ENCODE measurements at places on chromosomes 5 and 9. TPM values are rescaled to one million over a fixed set of nuclear protein-coding genes. Genes with fewer than 3 reads are reported as not detected.

The MAP1B gene
- total RNA-seq = not detected

The FAT2 gene
- total RNA-seq = not detected

DNA sequence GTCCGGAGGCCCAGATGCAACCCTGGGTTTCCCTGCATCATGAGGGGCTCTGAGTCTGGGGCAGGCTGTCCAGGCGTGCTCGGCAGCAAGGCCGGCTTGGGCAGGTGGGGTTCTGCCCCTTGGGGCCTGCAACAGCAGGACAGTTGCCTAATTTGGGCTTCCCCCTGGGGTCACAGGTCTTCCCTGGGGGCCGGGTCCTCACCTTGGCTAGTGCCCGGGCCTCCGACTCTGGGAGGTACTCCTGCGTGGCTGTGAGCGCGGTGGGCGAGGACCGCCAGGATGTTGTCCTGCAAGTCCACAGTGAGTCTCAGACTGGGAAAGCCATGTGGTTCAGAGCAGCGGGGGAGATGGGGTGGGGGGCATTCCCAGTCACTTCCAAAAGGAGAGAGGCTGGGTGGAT is 82.1 kb upstream of the ASS1 start:
- H3K27me3 ChIP-seq = no peaks in the 10 kb centered on the region
- H3K36me3 ChIP-seq = no peaks in the 10 kb centered on the region
- no peak overlapping the region for H3K27ac ChIP-seq
- H3K4me1 ChIP-seq = no peaks in the 10 kb centered on the region
- no peak overlapping the region for H3K4me3 ChIP-seq
- DNase-seq = no peak

The CTXN3 gene
- total RNA-seq = not detected

GRCh38 chr5:72498284-72498683 is 8.9 kb downstream of the ZNF366 start:
- H3K27ac ChIP-seq = no peak overlapping the region
- H3K36me3 ChIP-seq = no peaks in the 10 kb centered on the region
- H3K4me3 ChIP-seq = no peak overlapping the region
- no peak for DNase-seq

The C9orf43 gene
- total RNA-seq = 0.82 TPM

DNA sequence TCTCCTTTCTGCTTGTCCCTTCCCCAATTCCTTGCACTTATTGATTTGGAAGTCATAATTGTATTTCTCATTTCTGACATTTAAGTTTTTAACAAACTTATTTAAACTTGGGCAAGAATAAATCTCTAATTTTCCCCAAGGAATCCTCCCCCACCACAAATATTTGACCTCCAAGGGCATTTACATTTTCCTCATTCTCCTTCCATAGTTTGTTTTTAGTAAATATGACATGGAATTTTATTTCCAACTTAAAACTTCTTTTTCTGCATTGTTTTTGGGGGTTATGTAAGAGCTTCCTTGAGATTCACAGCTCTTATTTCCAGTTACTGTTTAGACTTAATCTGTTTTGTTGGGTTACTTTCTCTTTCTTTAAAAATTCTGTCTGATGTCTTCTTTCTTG is 64.9 kb downstream of the ZNF618 start:
- DNase-seq = no peak
- no peak overlapping the region for H3K4me3 ChIP-seq
- H3K36me3 ChIP-seq = no peaks in the 10 kb centered on the region
- no peak overlapping the region for H3K27ac ChIP-seq

DNA sequence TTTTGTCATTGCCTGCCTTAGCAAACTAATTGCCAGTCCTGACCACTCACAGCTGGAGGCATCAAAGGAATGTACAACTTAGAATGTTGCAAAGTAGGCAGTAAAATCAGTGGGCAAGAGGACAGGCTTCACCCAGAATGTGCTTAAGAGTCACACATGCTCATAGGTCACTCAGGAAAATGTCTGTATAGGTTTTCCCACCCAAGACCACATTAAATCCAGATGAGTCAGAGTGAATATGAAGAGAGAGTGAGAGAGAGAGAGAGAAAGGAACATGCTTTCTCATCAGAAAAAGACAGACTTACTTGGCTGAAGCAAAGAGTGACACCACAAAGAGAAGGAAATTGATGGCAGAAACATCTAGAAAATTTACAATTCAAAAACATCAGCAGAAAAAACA is 37.9 kb downstream of the PLEKHG4B start:
- H3K27me3 ChIP-seq = 0 out of 2 replicates have a peak, but pooled peaks cover 5% of the 10 kb centered on the region
- DNase-seq = no peak
- no peak overlapping the region for H3K4me3 ChIP-seq
- no peaks in the 10 kb centered on the region for H3K36me3 ChIP-seq
- H3K27ac ChIP-seq = no peak overlapping the region

- H3K27ac ChIP-seq = no peak overlapping the region
- DNase-seq = no peak
- no peak overlapping the region for H3K4me3 ChIP-seq
- no peaks in the 10 kb centered on the region for H3K36me3 ChIP-seq
- H3K27me3 ChIP-seq = no peaks in the 10 kb centered on the region
These were observed 1.5 kb downstream of the RORB start for GRCh38 chr9:74498621-74499095.

DNA sequence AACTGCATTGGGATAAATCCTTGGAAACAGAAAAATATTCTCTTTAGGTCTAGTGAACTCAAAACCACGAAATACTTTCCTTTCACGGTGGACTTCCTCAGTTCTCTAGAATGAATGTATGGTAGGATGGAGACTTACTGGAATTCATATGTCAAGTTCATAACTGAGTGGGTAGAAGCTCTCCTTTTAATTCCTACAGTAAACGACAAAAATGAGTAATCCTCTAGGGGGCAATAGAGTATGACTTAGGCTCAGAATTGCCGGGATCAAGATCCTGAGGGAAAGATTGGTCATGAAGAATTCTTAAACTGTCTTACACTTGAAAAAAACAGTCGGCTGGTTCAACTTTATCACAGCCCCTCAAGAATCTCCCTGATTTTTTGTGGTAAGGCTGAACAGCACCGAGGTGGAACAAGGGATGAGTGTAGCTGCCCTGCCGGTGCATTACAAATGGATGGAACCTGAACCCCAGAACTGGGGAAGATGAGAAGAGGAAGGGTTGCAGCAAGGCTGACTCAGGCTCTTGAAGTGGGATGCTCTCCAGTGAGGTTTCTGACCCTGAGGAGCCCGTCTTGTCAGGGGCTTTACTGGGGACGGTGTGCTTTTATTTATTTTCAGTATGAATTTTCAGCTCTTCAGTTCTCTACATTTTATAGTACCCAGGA is 14.0 kb upstream of the LOX start:
- H3K27me3 ChIP-seq = no peaks in the 10 kb centered on the region
- no peak overlapping the region for H3K4me3 ChIP-seq
- no peak overlapping the region for H3K27ac ChIP-seq
- no peaks in the 10 kb centered on the region for H3K36me3 ChIP-seq

- H3K4me3 ChIP-seq = no peak overlapping the region
- no peak overlapping the region for H3K27ac ChIP-seq
- H3K27me3 ChIP-seq = no peaks in the 10 kb centered on the region
- H3K4me1 ChIP-seq = no peaks in the 10 kb centered on the region
- no peak for DNase-seq
These were observed 342.4 kb downstream of the FGF10 start for GRCh38 chr5:44046619-44047364.

The NSUN2 gene
- 69.1 TPM for total RNA-seq

DNA sequence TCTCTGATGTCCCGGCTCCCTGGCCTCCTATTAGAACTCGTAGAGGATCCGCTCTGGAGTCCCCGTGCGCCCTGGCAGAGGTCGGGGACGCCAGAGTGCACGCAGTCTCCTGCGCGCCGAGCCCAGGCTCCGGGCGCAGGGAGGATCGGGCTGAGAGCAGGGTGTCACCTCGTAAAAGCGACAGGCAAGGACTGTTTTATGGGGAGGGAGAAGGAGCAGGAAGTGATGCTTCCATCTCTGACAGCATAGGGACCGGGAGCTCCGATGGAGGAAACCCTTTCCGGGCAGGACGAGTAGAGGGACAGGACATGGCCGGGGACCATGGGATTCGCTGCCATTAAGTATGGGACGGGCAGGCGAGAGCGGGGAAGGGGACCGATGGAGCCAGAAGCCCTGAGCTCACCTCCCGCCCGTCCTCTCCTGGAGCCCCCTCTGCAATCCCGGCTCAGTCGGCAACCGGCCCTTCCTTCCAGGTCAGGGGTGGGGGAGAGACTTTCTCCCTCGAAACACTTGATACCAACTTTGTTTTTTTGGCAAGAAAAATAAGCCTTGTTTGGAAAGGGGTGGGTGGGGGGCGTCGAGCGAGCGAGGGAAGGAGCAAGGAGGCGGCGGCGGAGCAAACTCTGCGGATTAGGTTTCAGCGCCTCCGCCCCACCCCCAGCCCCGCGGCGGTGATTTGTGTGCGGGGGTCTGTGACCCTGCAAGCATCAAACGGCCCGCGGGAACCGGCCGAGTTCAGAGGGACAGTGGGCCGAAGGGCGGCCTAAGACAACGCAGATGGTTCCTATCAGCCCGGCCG is 12.6 kb downstream of the LMX1B start:
- H3K4me1 ChIP-seq = no peaks in the 10 kb centered on the region
- H3K27ac ChIP-seq = no peak overlapping the region
- no peaks in the 10 kb centered on the region for H3K36me3 ChIP-seq
- no peak overlapping the region for H3K4me3 ChIP-seq

DNA sequence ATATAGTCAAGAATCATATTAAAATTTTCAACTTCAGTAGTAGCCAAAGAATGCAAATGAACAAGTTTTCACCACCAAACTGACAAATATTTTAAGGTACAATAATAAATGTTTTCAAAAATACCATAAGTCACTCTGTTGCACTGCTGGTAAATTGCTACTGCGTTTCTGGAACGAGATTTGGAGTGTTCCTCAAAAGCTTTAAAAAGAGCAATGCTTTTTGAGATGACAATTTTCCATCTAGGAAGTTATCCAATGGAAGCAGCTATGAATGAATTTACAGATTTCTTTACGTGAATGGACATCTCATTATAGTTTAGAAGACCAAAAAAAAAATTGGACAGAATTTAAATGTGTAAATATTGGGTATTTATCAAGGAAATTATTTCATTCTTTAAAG is 173.2 kb upstream of the OR13F1 start:
- H3K27me3 ChIP-seq = peaks cover 3% of the 10 kb centered on the region
- H3K4me1 ChIP-seq = no peaks in the 10 kb centered on the region
- H3K4me3 ChIP-seq = no peak overlapping the region
- no peak overlapping the region for H3K27ac ChIP-seq
- H3K36me3 ChIP-seq = no peaks in the 10 kb centered on the region

GRCh38 chr9:113601656-113602055 is 138.1 kb downstream of the RGS3 start:
- H3K36me3 ChIP-seq = no peaks in the 10 kb centered on the region
- DNase-seq = no peak
- no peak overlapping the region for H3K27ac ChIP-seq
- no peaks in the 10 kb centered on the region for H3K27me3 ChIP-seq

DNA sequence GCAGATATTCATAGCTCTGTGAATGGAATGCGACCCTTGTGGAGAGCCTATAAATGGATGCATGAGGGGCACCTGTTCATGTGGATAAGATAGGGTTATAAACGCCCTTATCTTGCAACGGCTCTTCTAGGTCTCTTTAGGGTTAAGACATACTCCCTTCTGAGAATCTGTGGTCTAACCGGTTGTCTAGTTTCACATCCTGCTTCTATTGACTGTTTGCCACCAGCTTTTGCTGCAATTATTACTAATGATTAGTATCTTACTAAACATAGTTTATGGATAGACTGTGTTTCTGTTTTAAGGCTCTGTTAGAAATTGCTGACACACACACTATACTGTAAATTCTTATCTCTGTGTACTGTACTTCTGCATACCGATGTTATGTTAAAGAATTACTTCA is 198.9 kb upstream of the CYLC2 start:
- DNase-seq = no peak
- no peaks in the 10 kb centered on the region for H3K36me3 ChIP-seq
- no peak overlapping the region for H3K27ac ChIP-seq
- no peaks in the 10 kb centered on the region for H3K27me3 ChIP-seq
- H3K4me3 ChIP-seq = no peak overlapping the region

GRCh38 chr9:136852664-136853595 is 784 bp downstream of the MAMDC4 start:
- no peaks in the 10 kb centered on the region for H3K27me3 ChIP-seq
- H3K27ac ChIP-seq = no peak overlapping the region
- peaks cover 3% of the 10 kb centered on the region for H3K36me3 ChIP-seq
- peaks cover 10% of the 10 kb centered on the region for H3K4me1 ChIP-seq

- H3K27ac ChIP-seq = no peak overlapping the region
- no peaks in the 10 kb centered on the region for H3K4me1 ChIP-seq
- no peak for DNase-seq
- H3K27me3 ChIP-seq = no peaks in the 10 kb centered on the region
These were observed 90.7 kb downstream of the STK10 start for GRCh38 chr5:172097356-172097755.

DNA sequence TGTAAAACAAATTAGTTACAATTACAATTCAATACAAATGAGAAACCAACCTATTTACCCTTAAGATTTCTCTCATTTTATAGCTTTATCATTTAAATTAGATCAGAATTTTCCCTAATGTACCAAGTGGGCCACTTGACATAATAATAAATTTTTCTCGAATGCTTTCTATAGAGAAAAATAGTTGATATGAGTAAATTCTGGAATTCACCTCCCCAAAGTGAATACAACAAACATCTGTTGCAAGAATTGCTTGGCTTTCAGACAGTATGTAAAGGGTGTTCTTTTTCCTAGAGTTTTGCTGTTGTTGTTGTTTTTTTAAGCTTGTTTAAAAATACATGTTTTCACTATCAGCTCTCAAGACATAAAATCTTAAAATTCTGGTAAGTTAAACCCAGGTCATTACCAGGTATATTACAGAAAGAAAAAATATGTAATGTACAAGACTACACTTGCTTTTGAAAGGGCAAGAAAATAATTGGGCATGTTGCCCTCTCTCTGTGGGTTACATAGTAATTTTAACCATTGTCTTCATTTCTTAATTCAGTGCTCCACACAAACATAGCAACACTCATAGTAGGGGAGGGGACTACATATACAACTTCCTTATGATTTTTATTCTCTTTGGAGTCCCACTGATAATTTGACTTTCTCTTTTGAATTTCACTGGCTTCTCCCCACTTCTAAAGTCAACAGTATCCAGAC is 200.6 kb downstream of the ARL15 start:
- H3K4me1 ChIP-seq = no peaks in the 10 kb centered on the region
- no peak overlapping the region for H3K4me3 ChIP-seq
- H3K27ac ChIP-seq = no peak overlapping the region
- H3K36me3 ChIP-seq = no peaks in the 10 kb centered on the region
